ENCODE measurements at places on chromosomes 3 and 15. TPM values are rescaled to one million over a fixed set of nuclear protein-coding genes. Genes with fewer than 3 reads are reported as not detected.

The NOP10 gene
- 52.8 TPM for total RNA-seq

The CASR gene
- total RNA-seq, result 1.3 TPM

The ZPLD1 gene
- total RNA-seq, result not detected

The ONECUT1 gene
- total RNA-seq, result not detected

The ACP3 gene
- total RNA-seq, result 0.34 TPM

The HRH1 gene
- total RNA-seq, result not detected

The BTLA gene
- 16.0 TPM for total RNA-seq

GRCh38 chr3:114308830-114309229 is 15.0 kb downstream of the TIGIT start:
- DNase-seq, result peak; percentile 57

- no peak for DNase-seq
Observed at GRCh38 chr3:103112273-103112672, 677.5 kb downstream of the ZPLD1 start.

- DNase-seq, result no peak
Observed at GRCh38 chr15:63473749-63473998, 30.7 kb upstream of the USP3 start.
